ENCODE measurements at places on chromosomes 1 and 21.
A peak's percentile ranks its signal among the peaks of the same experiment; 100 is the strongest.

DNA sequence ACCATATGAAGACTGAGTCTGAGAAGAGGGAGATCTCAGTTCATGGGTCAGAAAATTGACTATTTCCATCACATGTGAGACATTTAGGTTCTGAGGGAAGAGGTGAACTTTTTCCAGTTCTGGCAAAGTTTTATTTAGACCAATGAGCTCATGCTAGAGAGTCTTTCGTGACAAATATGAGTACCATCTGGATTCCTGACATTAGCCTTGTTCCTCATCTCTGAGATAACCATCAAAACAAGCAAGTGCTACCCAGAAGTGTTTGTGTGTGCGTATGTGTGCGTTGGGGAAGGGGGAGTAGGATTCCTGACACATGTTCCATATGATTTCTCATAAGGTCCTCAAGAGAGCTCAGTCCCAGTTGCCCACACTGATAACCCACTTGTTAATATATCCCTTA lies 120.6 kb downstream of the FASLG start:
- DNase-seq = no peak

- DNase-seq = no peak
Measured at GRCh38 chr1:25255706-25256577, 8.7 kb upstream of the RSRP1 start.

DNA sequence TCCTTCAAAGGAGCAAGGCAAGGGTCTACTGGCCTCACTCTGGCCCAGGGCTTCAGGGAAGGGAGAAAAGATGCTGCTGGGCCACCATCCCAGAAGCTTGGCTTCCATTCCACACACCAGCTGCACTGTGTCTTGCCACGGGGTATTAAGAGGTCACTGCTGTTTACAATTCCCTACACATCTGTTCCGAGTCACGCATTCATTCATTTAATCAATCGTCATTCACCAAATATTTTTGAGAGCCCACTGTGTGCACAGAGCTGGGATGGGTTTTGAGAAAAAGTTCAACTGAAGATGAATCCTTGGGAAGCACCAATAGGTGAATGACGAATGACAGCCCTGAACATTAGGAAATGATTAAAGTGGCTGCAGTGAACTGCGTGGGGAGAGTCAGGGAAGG lies 101.7 kb downstream of the NAV1 start:
- DNase-seq = no peak

DNA sequence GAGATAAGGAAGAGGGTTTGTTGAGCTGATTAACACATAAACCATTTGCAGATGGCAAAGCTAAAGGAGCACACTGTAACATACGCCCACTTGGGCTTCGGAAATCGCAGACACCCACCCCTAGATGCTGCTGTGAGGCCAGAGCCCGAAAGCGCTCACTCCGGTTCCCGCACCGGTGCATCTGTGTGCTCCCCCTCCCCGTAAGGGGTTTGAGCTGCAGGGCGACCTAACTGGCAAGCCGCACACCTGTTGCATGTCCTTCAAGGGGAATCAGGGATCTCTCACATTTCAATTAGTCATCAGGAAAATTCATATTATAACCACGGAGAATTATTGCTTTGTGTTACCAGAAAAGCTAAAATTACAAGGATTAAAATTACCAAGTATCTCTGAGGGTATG lies 1.4 kb upstream of the CFH start:
- peak; percentile 24 for DNase-seq

- no peak for DNase-seq
Measured at GRCh38 chr1:81034291-81034690, 766.4 kb upstream of the ADGRL2 start.

DNA sequence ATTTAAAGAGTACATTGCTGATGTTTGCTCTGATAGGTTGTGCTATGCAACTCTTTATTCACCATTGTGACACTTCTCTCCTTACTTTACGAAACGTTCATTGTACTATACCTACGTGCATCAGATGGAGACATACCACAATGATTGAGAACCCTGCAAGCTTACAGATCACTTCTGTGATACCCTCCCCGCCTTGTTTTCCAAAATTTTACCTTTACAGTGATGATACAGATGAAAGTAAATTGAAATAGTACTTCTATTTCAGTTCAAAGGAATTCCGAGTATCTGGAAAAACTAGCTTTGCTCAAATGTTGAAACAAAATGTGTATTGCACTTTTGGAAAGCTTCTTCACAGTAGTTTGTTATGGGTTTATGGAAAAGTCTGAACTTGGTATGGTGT lies 3.3 kb downstream of the OR14K1 start:
- DNase-seq = no peak

DNA sequence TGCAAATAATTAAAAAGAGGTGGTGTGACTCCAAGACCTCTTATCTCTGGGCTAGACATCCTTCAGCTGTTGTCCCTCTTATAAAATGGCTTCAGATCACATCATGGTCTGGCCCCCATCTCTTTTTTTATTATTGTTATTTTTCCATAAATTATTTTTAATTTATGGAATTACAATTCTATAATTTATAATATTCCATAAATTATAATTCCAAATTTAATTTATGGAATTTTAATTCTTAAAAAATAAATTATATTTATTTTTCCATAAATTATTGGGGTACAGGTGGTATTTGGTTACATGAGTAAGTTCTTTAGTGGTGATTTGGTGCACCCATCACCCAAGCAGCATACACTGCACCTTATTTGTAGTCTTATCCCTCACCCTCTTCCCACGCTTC lies 65.9 kb upstream of the GJA5 start:
- DNase-seq = no peak

DNA sequence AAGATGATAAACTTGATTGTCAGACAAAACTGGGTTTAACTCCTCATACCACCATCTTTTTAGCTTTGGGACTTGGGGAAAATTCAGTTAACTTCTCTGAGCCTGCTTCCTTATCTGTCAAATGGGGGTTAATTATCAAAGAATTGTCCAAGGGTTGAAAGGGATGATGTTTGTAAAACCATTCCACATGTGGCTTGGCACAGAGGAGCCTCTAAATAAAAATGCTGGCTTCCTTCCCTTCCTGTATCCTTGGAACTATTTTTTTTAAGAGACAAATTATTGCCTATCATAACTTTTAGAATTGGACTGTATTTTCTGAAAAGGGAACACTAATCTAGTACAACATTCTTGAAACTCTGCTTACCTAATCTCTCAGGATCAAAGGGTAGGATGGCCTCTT lies 143.4 kb upstream of the USP24 start:
- DNase-seq = no peak

DNA sequence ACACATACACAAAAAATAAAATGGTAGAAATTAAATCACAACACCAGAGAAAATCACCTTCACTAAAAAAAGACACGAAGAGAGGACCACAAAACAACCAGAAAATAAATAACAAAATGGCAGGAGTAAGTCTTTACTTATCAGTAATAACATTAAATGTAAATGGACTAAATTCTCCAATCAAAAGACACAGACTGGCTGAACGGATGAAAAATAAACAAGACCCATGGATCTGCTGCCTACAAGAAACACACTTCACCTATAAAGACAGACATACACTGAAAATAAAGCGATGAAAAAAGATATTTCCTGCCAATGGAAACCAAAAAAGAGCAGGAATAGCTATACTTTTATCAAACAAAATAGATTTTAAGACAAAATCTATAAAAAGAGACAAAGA lies 73.6 kb downstream of the ZZZ3 start:
- DNase-seq = no peak

- DNase-seq = no peak
Measured at GRCh38 chr21:17455451-17455850, 57.4 kb upstream of the CXADR start.

GRCh38 chr1:66450847-66451246 lies 83.1 kb upstream of the SGIP1 start:
- no peak for DNase-seq

Data from WTC11 (cell line).